MCF 10A (cell line): ENCODE measurements at places on chromosomes 13 and 19. TPM values are rescaled to one million over a fixed set of nuclear protein-coding genes. Genes with fewer than 3 reads are reported as not detected.

DNA sequence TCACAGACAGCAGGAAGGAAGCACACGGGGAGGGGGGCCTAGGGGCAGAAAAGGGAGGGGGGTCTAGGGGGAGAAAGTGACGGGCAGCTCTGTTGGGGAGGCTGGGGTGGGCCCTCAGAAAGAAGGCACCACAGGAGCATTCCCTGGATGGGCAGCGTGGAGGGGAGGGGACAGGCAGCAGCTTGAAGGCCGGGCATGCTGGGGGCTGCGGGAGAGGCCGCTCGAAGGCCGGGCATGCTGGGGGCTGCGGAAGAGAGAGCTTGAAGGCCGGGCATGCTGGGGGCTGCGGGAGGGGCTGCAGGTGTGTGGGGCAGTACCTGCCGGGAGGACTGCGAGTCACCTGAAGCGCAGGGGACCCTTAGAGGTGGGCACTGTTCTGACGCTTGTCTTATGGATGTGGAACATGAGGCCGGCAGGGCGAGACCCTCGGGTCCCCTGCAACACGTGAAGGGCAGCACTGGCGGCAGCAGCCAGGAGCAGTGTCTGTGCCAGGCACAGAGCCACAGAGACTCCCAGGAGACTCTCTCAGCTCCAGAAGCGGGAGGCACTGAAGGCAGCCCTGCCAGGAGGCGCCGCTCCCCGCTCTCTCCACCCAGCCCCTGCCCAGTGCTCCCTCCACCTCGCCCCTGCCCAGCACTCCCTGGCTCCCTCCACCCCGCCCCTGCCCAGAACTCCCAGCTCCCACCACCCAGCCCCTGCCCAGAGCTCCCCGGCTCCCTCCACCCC lies 13.3 kb downstream of the ZNF787 start:
- H3K27ac ChIP-seq, result peak overlapping the region; percentile 61
- peaks cover 17% of the 10 kb centered on the region for H3K36me3 ChIP-seq

DNA sequence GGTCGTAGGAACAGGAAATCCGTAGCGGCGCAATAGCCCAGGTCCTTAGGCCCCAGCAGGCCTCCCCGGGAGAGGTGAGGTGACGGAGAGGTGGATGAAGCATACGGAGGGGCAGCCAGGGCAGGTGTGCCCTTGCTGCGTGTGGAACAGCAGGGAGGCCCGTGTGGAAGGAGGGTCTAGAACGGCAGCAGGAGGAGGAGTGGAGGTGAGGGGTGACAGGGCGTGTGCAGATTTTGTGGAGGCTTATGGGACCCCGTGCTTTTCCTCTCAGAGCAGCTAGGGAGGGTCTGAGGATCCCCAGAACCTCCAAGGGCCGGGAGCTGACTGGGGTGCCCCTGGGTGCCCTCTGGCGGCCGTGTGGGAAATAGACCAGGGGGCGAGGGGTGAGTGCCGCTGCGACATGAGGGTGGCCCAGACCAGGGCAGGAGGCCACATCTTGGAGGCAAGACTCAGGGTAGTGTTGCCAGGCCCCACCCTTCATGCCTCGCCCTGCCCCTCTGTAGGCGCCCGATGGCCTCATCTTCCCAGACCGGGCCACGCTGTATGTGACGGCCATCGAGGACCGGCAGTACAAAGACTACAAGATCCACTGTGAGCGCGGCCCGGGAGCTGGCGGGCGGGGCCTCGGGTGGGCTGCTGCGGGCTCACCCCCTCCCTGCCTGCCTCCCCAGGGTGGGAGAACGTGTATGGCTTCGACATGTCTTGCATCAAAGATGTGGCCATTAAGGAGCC lies 5.0 kb upstream of the ADM5 start:
- no peak for DNase-seq
- no peak overlapping the region for H3K4me3 ChIP-seq
- H3K27ac ChIP-seq, result no peak overlapping the region
- H3K36me3 ChIP-seq, result peaks cover 85% of the 10 kb centered on the region
- H3K4me1 ChIP-seq, result peaks cover 9% of the 10 kb centered on the region
- no peaks in the 10 kb centered on the region for H3K27me3 ChIP-seq

- DNase-seq, result no peak
- no peaks in the 10 kb centered on the region for H3K36me3 ChIP-seq
- no peak overlapping the region for H3K4me3 ChIP-seq
- no peak overlapping the region for H3K27ac ChIP-seq
- no peaks in the 10 kb centered on the region for H3K4me1 ChIP-seq
Measured at GRCh38 chr13:39538816-39539790, 63.9 kb downstream of the LHFPL6 start.

Gene SIAH3
- not detected in 2 replicates for total RNA-seq

GRCh38 chr13:110636701-110637201 lies 21.4 kb downstream of the NAXD start:
- H3K4me3 ChIP-seq, result no peak overlapping the region
- no peaks in the 10 kb centered on the region for H3K4me1 ChIP-seq
- H3K36me3 ChIP-seq, result peaks cover 95% of the 10 kb centered on the region

Gene PLPPR2
- total RNA-seq, result 19.5 and 24.2 TPM in 2 replicates

Gene TMC4
- total RNA-seq, result 3.7 and 6.1 TPM in 2 replicates

- no peaks in the 10 kb centered on the region for H3K27me3 ChIP-seq
- H3K27ac ChIP-seq, result no peak within 1 kb of the TSS
- H3K36me3 ChIP-seq, result no peaks in the 10 kb centered on the region
- no peak for DNase-seq
- peak within 1 kb of the TSS; percentile 77 for H3K4me3 ChIP-seq
Measured at GRCh38 chr13:20702915-20703779, at the start of gene IL17D. Gene IL17D, plus strand, starts transcription at chr13:20703699. Its CDS starts 303 bp downstream, at chr13:20704002.

Gene ZNF837
- total RNA-seq, result 1.5 and 1.7 TPM in 2 replicates

- no peak for DNase-seq
- no peaks in the 10 kb centered on the region for H3K27me3 ChIP-seq
- peaks cover 10% of the 10 kb centered on the region for H3K4me1 ChIP-seq
Measured at GRCh38 chr13:23456437-23457210, 23.1 kb upstream of the SACS start.

GRCh38 chr19:17311455-17312188 lies 2.3 kb downstream of the DDA1 start:
- peak overlapping the region; percentile 57 for H3K4me3 ChIP-seq
- peak overlapping the region; percentile 52 for H3K27ac ChIP-seq
- H3K27me3 ChIP-seq, result no peaks in the 10 kb centered on the region
- peaks cover 19% of the 10 kb centered on the region for H3K36me3 ChIP-seq

DNA sequence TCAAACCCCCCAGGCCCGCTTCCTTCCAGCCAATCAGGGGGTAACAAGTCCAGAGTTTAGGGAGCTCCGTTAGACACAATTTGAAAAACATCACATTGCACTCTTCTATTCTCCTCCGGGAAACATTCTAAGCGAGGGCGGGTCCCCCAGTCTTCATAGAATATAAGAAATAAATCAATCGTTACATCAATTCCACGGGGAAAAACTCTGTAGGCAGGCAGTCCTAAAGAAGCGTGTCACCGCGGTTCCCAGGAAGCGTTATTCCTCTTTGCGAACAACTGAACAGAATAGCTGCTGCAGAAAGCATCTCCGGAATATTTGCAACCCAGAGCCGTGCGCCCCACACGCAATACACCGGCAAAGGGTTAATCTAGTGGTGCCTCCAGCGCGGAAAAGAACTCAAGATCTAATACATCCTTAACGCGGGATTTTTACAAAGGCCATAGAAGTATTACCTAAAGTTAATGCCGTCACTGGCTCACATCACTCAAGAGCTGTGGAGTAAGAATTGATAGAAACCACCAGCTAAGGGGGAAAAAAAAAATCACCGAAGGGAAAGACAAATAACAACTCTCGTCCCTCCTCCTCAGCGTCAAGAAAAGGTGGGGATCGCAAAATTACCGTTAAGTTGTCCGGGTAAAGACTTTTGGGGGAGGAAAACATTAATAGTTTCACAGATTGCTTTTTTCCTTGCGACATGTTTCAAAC lies 65.1 kb downstream of the KCNRG start:
- peak overlapping the region; percentile 97 for H3K4me3 ChIP-seq
- H3K36me3 ChIP-seq, result peaks cover 32% of the 10 kb centered on the region
- DNase-seq, result peak; percentile 58
- H3K4me1 ChIP-seq, result peaks cover 11% of the 10 kb centered on the region
- peak overlapping the region; percentile 99 for H3K27ac ChIP-seq

DNA sequence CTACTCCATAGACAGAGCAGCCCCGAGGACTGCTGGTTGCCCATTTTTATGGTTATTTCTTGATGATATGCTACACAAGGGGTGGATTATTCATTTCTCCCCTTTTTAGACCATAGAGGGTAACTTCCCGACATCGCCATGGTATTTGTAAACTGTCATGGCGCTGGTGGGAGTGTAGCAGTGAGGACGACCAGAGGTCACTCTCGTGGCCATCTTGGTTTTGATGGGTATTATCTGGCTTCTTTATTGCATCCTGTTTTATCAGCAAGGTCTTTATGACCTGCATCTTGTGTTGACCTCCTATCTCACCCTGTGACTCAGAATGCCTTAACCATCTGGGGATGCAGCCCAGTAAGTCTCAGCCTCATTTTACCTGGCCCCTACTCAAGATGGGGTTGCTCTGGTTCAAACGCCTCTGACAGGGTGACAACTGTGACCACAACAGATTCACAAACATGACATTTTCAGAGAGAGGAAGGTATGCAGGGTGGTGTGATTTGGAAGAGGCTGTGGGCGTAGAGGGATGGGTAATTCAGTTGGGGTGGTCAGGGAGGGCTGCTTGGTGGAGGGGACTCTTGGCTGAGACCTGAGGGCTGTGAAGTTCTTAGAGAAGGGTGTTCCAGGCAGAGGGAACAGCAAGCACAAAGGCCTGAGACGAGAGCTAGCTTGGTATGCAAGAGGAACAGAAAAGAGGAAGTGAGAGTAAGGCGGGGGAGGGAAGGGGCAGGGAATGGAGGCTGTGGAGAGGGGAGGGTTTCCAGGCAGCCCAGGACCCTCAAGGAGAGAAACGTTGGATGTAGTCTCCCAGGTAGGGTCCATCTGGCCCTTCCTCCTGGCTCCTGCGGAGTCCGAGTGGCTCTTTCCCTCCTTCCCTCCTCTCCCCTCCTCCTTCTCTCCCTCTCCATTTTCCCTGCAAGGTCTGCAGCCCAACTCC lies 23.5 kb downstream of the FAM187B start:
- peaks cover 3% of the 10 kb centered on the region for H3K27me3 ChIP-seq
- no peaks in the 10 kb centered on the region for H3K36me3 ChIP-seq
- no peaks in the 10 kb centered on the region for H3K4me1 ChIP-seq
- H3K27ac ChIP-seq, result no peak overlapping the region

Gene ALOX5AP
- total RNA-seq, result 0.83 and 1.5 TPM in 2 replicates

GRCh38 chr13:95296326-95296925 lies 4.8 kb downstream of the ABCC4 start:
- H3K4me1 ChIP-seq, result peaks cover 5% of the 10 kb centered on the region
- no peak overlapping the region for H3K27ac ChIP-seq
- H3K36me3 ChIP-seq, result no peaks in the 10 kb centered on the region
- H3K4me3 ChIP-seq, result no peak overlapping the region
- no peaks in the 10 kb centered on the region for H3K27me3 ChIP-seq

GRCh38 chr19:57443121-57443696 lies 8.1 kb downstream of the ZNF749 start:
- H3K4me3 ChIP-seq, result no peak overlapping the region
- DNase-seq, result no peak
- H3K4me1 ChIP-seq, result peaks cover 13% of the 10 kb centered on the region
- no peaks in the 10 kb centered on the region for H3K27me3 ChIP-seq
- H3K36me3 ChIP-seq, result peaks cover 40% of the 10 kb centered on the region
- no peak overlapping the region for H3K27ac ChIP-seq

GRCh38 chr13:89923052-89923451 lies 1424.4 kb upstream of the MIR17HG start:
- DNase-seq, result no peak
- peaks cover 8% of the 10 kb centered on the region for H3K4me1 ChIP-seq
- H3K4me3 ChIP-seq, result no peak overlapping the region
- no peaks in the 10 kb centered on the region for H3K27me3 ChIP-seq
- no peak overlapping the region for H3K27ac ChIP-seq

- H3K27me3 ChIP-seq, result peaks cover 60% of the 10 kb centered on the region
- no peaks in the 10 kb centered on the region for H3K36me3 ChIP-seq
- H3K4me3 ChIP-seq, result no peak overlapping the region
Measured at GRCh38 chr13:71879129-71879535, 12.1 kb upstream of the DACH1 start.

- H3K4me3 ChIP-seq, result no peak overlapping the region
- no peaks in the 10 kb centered on the region for H3K36me3 ChIP-seq
- H3K27ac ChIP-seq, result no peak overlapping the region
- no peaks in the 10 kb centered on the region for H3K27me3 ChIP-seq
- DNase-seq, result peak; percentile 36
- H3K4me1 ChIP-seq, result no peaks in the 10 kb centered on the region
Measured at GRCh38 chr13:25478186-25478585, 106.4 kb downstream of the ATP8A2 start.

Gene ONECUT3
- total RNA-seq, result 0.02 TPM in 1 of 2 replicates, not detected in the other

- H3K27me3 ChIP-seq, result no peaks in the 10 kb centered on the region
- H3K36me3 ChIP-seq, result no peaks in the 10 kb centered on the region
- no peak within 1 kb of the TSS for H3K4me3 ChIP-seq
- no peak within 1 kb of the TSS for H3K27ac ChIP-seq
- DNase-seq, result no peak
Measured at GRCh38 chr19:54502518-54503048, at the start of gene LAIR2. Gene LAIR2, plus strand, starts transcription at chr19:54502831. Its CDS starts 88 bp downstream, at chr19:54502919.

DNA sequence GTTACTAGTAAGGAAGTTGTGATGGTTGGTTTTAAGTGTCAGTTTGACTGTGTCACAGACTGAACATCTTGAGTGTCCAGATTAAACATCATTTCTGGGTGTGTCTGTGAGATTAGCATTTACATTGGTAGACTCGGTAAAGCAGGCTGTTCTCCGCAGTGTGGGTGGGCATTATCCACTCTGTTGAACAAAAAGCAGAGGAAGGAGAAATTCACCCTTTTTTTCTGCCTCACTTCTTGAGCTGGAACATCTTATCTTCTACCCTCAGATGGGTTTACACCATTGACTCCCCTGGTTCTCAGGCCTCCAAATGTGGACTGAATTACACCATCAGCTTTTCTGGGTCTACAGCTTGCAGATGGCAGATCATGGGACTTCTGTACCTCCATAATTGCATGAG lies 63.7 kb upstream of the ZDHHC20 start:
- no peaks in the 10 kb centered on the region for H3K4me1 ChIP-seq
- H3K27ac ChIP-seq, result no peak overlapping the region
- no peak for DNase-seq

GRCh38 chr13:59750860-59751259 lies 412.9 kb downstream of the DIAPH3 start:
- peaks cover 5% of the 10 kb centered on the region for H3K4me1 ChIP-seq
- no peak for DNase-seq
- no peaks in the 10 kb centered on the region for H3K27me3 ChIP-seq
- H3K27ac ChIP-seq, result no peak overlapping the region
- H3K36me3 ChIP-seq, result no peaks in the 10 kb centered on the region

Gene ZNF530
- 2.4 and 2.8 TPM in 2 replicates for total RNA-seq

GRCh38 chr19:33278403-33279269 lies 23.7 kb downstream of the CEBPA start:
- H3K4me3 ChIP-seq, result no peak overlapping the region
- DNase-seq, result no peak
- H3K27me3 ChIP-seq, result no peaks in the 10 kb centered on the region
